ENCODE measurements at places on chromosomes 4 and X.

DNA sequence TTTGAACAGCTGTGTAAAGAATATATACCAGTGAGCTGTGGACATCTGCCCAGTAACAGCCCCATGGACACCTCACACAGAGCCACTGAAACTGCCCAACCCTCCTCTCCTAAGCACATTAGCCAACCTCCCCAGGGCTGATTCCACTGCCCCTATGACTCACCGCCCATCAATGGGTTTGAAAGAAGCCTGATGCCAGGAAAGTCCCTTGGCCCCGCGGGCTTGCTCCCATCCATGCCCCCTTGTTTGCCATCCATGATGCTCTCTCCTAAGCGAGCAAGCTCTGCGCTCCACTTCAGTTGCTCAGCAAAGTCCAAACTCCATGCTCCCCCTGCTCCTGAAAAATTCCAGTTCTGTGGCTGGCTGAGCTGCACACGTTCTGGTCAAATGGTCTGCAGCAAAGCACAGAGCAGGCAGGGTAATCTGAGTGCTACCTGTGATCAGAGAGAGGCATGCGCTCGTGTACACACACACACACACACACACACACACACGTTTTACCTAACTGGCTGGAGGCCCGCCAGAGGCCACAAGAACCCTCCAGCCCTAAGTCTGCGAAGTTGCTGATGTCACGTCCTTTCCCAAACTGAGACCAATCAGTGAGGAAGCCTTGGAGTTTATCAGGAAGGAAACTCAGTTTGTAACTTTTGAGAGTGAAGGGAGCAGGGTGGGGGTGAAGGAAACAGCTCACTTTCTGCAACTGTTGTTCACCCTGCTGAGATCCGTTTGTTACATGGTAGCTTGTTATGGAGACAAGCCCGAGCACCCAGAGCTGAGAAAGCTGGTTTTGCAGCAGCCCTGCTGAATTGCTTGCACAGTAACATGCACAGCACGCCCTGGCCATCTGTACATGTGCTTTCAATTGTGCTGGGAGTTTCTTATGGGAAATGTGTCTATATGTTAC, at the start of gene ASB9:
ASB9 (minus strand) TSS at position 466 of the 904 bp plus-strand sequence; CDS start at position 257, 209 bp downstream.
- no peak for DNase-seq

GRCh38 chr4:82017680-82018079, 356.1 kb downstream of the HNRNPD start:
- no peak for DNase-seq

DNA sequence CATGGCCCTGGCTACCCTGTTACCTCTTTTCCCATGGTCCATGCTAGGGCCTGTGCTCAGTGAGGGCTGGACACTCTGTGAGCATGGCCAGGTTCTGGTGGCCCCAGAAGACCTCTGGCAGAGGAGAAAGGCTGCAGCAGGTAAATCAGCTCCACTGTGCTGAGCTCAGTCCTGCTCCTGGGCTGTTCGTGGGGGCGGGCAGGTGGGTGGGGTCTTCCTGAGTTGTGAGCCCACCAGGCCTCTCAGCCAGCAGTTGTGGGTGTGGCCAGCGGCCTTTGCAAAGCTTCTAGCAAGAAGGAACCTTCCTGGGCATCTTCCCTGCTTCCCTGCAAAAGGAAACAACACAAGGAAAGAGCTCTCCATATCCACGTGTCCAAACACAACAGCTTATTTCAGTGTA, 85.3 kb upstream of the STX18 start:
- no peak for DNase-seq

GRCh38 chr4:17232566-17233253, 279.2 kb downstream of the QDPR start:
- no peak for DNase-seq

DNA sequence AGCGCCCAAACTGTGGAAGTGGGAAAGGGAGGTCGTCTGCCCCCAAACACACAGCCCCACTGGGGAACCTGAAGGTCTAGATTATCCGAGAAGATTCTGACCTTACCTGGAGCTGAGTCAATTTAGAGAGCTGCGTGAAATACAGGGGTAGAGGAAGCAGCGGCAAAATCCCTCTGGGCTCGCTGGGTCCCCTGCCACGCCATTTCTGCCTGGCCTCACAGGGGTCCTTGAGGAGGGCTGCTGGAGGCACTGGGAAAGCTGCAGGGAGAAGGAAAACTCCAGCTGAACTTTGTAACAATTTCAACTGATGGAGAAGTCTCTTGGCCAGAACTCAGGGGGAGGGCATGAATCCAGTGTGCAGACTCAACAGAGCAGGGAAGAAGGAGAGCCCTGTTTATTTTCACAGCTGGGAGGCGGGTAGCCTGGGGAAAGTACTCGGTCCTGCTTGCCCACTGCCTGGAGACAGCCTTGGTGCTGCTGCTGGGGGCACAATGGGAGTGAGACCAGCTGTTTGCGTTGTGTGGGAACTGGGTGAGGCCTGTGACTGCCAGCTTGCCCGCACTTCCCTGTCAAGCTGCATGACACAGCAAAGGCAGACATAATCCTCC, 93.2 kb upstream of the MAPK10 start:
- no peak for DNase-seq

- DNase-seq, result no peak
Observed at GRCh38 chr4:75087416-75087815, 154.5 kb downstream of the PARM1 start.

DNA sequence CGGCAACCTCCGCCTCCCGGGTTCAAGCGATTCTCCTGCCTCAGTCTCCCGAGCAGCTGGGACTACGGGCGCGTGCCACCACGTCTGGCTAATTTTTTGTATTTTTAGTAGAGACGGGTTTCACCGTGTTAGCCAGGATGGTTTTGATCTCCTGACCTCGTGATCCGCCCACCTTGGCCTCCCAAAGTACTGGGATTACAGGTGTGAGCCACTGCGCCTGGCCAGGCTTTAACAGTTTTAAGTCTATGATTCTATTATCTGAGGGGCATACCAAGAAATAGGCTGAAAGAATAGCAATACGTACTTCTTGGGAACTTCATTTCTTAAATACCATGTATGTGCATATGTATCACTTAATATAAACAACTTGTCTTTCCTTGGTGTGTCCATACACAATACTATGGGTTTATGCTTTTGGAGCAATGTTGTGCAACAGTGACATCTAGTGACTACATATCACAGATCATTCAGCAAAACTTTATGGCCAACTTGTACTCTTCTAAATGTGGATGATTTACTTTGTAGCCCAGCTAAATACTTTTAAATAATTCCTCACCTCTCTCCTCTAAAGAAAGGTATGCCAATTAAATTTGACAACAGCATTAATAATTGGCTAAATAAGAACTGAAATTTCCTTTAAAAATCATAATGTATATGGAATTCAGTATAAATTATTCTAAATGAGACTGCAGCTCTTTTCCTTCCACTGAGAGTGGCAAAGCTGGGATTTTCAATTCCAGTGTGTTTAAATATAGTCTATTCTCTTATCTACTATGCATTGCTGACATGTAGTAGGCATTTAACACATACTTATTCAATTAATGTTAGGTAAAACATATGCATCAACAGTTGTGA, 10.4 kb downstream of the SLC9B1 start:
- DNase-seq, result peak; percentile 79

DNA sequence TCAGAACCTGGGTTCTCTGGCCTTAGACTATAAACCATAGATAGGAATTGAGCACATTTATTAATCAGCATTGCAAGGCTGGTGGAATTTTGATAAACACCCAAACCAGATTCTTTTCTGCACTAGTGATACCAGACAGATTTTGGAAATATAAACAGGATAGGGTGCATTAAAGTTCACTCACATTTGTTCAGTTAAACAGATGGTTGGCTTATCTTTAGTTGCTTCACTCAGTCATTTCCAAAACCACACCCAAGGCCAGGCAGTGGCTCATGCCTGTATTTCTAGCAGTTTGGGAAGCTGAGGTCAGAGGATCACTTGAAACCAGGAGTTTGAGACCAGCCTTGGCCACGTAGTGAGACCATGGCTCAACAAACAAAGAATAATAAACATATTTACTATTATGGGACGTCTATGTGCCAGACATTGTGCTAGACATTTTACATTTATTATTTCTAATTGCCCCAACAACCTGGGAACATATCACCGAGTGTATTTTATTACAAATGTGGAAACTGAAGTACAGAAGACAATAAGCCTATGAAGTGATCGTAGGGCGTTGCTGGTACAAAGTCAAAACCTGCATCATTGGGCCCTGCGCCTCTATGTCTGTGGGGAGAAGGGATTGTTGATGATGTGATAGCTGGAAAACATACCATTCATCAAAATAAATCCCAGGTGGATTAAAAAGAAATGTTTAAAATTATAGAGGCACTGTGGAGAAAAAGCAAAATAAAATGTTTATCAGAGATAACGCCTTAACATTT, 15.0 kb downstream of the ADD1 start:
- DNase-seq, result no peak
